ENCODE measurements at places on chromosomes 11 and 22.

DNA sequence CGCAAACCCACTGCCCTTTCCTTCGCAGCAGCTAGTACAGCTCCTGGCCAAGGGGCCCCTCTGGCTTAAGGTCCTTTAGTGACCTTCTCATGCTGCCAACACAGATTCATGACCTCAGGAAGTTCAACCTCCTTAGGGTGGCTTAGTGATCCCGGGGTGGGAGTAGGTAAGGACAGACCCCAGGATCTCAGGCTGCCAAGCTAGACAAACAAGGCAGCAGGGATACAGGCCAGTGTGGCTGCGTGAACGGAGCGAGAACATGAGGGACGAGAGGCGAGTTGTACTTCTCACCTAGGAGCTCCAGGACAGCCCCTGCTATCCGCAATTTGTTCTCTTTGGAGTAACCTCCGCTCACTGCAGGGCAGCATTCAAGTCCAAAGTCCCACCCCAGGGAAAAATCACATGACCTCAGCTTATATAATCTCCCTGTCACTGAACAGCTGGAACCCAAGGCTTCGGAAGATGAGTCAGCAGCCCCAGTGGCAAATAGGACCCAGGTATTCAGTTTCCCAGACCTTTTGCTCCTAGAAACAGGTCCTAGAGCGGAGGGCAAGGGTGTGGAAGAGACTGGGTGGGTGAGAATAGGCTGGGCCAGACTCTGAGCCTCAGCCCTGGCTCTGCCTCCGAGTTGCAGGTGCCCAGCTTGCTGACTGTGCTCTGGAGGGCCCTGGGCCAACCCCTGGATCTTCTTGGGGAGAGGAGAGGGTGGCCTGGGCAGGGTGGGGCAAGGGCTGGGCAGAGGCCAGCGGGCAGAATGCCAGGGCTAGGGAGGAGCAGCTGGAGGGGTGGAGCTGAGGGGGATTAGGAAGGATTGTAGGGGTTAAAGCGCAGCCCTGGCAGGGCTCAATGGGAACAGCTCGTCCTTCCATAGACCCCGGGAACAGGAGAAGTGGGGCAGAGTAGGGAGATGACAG lies 13.1 kb downstream of the USP2 start:
- DNase-seq, result no peak

DNA sequence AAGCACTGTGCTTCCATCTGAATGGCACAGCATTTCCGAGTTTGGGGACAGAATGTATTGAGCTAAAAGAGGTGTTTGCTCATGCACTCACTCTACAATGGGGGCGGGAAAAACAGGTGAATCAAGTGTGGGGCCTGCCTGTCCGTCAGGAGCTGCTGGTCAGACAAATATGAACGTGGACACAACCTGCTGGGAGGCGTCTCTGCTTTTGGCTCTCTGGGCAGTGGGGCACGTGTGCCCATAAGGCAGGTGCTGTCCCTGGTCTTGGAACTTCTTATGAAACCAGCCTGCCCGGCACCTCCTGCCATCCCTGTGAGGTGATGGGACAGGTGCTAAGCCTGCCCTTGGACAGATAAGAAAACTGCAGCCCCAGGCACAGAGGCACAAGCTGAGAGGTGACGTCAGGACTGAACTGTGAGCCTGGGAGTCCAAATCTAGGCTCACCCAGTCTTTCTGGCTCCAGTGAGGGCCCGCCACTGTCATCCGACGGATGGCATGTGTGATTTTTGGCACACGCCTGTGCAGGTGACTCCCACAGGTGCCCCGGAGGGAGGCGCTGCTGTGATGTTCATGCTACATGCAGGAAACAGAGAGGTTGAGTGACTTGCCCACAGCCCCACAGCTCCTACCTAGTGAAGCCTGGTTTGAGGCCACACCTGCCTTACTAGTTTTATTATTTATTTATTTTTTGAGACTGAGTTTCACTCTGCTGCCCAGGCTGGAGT lies 51.6 kb downstream of the SMIM38 start:
- DNase-seq, result no peak

DNA sequence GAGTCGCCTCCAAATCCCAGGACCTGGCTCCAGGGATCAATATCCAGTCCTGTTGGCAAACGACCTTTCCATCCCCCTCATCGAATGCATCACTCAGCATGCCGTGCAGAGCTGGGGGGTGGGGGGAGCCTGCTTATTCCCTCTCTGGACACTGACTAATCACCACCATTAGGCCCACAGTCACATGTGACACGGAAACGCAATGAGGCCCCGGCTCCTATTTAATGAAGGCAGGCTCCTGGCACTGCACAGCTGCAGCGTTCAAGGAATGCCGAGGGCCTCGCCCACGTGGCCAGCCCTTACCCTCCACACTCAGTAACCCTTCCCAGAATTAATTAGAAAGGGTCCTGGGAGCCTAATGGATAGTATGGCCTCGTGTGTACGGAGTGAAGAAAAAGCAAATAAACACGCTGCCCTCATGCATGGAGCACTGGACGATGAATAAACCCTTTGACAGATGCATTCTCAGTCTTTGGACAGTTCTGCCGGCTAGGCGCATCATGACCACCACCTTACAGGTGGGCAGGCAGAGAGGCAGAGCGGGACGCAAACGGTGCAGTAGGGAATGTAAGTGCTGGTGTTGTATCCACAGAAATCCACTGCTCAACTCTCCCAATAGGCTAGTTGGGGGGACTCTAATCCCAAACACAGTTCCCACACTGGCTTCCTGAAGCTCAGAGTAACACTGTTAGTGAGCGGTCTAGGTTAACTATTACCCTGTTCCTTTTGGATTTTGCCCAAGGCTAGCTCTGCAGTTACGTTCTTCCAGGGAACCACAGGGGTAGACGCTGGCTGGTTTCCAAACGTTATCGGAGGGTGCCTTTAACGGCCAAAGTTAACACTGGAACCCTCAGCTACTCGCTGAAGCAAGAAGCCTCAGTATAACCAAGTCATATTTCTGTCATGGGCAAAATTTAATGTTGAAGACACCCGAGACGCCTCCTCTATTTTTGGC lies 490.1 kb downstream of the OPCML start:
- DNase-seq, result no peak

GRCh38 chr11:17753641-17754040 lies 19.1 kb downstream of the KCNC1 start:
- DNase-seq, result no peak

- DNase-seq, result no peak
These were observed 227.7 kb upstream of the TENM4 start for GRCh38 chr11:79668575-79668974.

DNA sequence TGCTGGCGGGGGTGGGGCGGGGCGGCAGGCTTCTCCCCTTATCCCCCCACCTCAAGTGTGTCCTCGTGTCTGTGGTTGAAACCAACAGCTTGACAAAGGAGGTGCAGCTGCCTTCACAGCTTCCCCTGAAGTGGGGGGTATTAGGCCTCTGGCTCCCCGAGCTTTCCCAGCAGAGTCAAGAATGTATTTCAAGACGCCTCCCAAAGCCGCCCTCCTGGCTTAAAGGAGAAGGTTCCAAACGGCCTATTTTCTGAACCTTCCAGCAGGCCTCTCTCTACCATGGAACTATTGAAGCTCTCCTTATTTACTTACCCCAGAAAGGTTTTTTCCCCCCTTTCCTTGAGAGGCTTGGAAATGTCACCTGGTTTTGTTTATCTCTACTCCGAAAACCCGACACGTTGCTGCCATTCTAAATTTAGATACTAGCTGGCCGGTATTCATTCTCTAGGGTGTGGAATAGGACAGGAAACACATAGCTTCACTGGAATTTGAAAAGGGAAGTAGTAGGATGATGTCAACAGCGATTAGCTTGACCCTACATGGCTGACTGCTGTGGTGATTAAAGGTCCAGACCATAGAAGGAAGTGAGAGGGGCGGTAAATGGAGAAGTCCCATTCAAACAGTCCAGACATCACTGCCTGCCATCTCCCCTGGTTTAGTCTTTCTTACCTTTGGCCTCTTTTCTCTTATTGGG lies 671 bp upstream of the PICALM start:
- no peak for DNase-seq

DNA sequence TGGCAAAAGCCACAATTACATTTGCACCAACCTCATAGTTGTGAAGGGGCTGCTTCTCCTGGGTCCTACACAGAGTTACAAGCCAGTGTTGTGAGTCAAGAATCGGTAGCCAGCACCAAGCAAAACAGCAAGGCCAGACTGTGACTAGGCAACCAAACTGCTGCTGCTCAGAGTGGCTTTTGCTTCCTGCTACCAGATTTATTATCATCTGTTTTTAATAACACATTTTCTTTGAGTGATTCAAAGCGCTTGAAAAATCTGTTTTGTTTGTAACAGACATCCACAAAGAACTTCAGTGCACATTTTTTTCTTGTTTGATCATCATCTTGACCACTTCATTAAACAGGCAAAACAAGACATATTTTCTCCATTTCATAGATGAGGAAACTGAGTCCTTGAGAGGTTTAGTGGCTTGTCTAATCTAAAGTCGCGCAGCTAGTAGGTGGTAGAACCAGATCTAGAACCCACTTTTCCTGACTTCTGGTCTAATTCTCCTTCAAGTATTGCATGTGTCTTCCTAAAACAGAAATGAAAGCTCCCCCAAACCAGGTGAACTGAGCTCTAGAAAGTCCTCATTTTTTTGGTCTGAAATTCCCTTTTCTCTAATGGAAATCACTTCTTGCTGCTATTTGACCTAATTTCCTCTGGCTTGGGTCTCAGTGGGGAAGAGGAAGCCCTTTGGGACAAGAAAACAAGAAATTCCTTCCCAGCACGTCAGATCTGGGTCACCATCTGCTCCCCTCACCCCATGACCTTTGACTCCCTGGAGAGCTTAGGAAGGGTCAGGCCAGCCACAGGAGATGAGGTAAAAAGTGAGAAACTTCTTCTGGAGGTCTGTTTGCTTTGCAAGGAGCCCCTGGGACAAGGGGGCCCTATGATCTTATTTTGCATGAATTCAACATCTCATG lies 39.9 kb downstream of the CWC15 start:
- no peak for DNase-seq

DNA sequence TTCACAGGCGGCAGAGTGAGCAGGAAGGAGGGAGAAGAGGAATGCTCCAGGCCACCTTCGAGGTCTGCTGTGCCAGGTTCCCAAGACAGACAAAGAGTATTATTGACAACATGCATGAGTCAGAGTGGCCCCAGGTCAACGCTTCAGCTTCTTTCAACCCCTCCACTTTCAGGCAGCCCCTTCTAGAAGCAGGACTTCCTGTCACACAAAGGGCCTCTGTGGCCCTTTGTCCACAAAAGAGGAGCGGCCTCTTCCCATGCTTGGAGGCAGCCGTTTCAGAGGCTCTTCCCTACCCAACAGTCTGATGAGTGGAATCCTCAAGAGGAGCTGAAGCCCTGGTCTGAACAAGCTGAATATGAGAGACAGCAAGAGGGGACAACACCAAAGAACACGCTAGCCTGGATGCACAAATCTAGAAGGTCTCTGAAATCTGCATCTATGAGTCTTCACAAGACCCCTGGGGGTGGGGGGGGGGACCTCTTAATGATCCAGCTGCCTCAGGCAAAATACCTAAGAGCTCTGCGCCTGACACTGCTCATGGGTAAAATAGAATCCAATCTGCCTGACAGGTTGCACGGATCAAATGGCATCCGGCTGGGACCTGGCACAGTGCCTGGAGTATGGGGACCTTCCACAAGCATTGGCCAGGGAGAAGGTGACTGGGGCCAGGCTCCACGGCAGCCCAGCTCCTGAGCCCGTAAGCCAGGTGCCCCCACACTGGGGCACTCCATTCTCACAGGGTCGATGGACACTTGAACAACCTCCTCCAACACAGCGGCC lies 67.5 kb downstream of the PACSIN2 start:
- no peak for DNase-seq

DNA sequence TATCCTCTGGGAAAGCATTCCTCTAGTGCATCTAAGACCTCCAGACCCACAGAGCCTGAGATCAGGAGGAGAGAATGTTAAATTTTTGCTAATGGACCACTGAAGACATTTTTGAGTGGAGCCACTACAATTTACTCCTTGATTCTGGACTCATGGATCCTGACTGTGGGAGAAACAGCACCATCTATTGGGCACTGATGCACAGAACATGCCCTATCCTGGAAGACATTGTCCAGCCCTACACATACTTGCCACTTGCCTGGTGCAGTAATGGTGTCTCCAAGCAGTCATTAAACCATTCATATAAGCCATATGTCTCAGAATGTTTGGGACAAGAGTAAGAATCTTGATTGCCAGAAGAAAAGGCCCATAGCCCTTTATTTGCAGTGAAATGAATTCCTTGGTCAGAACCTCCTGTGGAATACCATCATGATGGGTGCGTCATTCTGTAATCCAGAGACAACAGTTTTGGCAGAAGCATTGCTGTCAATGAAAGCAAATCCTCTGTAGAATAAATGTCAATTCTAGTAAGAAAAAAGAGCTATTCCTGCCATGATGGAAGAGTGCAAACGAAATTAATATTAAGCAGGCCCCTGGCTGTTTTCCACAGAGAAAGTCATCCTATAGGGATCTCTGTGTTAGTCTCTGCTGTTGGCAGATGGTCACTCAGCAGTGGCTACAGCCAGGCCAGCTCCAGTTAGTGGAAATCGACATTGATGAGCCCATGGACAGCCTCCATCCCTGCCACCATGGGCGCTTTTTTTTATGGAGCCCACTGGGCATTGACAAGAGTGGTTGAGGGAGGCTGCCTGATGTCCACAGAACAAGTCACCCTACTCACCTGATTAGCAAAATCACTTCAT lies 43.5 kb downstream of the GGTLC2 start:
- DNase-seq, result peak; percentile 4

DNA sequence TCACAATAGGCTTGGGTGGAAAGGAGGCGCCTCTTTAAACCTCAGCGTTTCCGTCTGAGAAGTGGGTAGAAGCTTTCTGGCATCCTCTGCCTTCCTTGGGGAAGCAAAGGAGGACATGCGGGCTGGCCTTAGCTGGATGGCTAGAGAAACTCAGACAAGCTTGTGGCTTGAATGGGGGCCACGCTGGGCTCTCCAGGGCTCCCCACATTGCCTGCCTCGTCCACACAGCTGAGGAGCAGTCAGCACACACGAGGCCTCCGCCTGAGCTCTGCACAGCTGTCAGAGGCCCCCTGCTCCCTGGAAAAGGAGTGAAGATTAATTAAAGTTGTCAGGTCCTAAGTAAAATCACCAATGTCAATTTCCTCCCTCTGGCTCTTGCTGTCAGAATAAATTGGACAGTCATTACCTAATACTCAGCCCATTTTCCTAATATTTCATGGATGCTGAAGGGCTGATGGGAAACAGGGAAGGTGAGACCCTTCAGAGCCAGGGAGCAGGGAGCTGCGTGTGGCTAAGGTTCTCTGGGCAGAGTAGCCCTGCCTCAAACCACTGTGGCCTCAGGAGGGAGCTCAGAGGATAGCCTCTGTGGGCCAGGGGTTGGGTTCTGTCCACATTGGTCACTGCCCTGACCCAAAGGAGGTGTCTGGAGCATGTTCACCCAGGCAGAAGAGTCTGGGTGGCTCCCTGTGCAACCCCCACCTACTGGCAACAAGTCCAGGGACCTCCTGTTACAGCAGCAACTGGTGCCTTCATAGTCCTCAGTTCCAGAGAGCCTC lies 118.3 kb upstream of the CD82 start:
- DNase-seq, result no peak

GRCh38 chr11:6925636-6926207 lies 504 bp upstream of the ZNF215 start:
- no peak for DNase-seq

GRCh38 chr22:38098410-38099249 lies 11.9 kb downstream of the BAIAP2L2 start:
- no peak for DNase-seq
